Right cardiac atrium (tissue), 5 donors: ENCODE measurements at places on chromosomes 2 and 18.

DNA sequence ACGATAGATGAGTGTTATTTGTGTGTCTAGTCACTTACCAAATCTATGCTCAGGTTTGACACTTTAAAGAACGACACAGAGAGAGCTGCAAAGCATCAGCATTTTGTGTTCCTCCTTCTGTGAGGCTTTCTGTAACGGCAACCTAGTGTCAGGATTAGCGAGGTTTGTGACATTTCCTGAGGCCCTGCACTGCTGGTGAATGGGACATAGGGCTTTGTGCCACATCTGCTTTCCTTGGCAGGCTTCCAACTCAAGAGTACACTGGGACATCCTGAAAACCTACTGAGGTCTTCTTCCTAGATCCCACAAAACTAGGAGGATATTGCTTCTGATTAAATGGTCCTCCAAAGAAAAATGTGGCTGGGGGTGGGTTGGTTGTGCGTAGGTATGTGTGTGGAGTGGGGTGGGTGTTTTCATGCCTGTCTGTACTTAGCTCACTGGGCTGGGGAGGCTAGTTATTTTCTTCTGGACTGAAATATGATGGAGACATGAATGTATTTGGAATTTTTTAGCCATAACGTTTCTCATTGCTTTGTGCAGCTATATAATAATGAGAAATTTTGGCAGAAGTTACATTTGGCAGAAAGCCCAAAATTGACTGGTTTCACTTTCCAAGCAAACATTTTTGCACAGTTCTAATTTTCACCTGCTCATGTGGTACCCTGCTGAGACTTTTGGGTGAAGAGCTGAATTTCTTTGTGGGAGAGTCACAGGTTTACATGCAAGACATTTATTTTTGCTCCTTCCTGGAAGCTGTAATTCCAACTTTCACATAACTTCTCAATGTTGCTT lies 308.4 kb downstream of the XIRP2 start:
- peak; percentile 42 for DNase-seq

DNA sequence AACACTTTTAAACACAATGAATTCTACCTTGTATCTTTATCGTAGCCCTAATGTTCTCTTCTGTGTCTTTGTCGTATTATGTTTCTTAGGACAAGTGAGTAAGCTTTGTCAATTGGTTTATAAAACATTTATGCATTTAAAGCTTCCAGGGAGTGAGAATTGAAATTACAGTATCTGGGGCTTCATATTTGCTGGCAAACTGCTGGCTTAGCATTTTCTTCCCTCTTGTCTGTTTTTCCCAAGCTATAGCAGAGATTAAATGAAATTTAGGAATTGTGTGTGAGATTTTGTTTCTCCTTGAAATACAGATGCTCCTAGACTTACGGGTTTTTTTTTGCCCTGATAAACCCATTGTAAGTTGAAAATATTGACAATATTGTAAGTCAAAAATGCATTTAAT lies 73.3 kb downstream of the FMNL2 start:
- DNase-seq, result no peak

- DNase-seq, result no peak
These were observed 191.5 kb upstream of the ATP5MC3 start for GRCh38 chr2:175372704-175373701.

DNA sequence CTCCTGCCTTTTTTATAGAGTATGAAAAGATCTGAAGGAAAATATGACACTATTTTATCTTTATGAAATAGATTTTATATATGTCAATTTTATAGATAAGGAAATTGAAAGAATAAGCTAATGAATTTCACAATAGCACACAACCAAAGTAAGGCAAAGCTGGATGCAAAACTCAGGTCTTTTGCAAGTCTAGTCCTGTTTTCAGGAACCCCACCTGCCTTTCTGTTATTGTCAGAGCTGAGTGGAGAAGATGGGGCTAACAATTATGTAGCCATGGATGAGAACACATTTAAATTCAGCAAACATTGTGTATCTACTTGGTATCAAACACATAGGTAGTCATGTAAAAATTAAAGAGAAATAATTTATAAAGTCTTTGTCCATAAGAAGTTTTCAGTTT lies 161.5 kb upstream of the ZEB2 start:
- DNase-seq, result no peak

GRCh38 chr2:183079139-183079775 lies 710 bp downstream of the DUSP19 start:
- no peak for DNase-seq

GRCh38 chr2:207932106-207932505 lies 93.2 kb downstream of the PLEKHM3 start:
- DNase-seq, result no peak

DNA sequence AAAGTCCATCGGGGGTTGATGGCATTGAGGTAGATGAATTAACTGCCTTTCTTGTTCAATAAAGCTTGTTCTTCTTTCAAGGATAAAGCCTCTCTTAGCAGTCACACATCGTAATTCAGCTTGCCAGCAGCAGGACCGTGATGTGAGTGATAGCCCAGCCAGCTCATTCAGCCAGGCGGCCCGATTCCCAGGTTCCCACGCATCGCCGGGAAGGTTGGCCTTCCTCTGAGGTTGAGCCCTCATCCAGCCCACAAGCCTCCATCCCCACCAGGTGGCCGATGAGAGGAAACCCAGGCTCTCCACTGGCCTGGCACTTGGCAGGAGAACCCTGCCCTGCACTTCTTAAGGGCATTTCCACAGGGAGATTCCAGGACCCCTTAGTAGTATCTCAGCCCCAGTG lies 4.7 kb downstream of the AGAP1 start:
- no peak for DNase-seq

DNA sequence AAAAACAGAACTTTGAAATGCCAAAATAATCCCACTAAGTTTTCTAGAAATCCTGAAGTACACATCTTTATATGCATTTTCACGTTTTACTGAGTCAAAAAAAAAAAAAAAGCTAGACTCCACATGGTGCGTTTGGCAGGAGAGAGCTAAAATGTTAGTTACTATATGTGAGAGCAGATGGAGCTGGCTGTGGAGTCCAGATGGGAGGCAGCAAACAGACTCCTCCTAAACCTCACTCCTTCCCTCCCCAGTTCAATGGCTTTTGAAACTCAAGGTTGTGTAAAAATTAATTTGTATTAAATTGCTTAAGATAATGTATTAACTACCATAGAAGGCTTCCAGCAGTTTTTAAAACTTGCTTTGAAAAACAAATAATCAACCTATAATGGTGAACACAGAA lies 248.8 kb downstream of the AGPS start:
- DNase-seq, result no peak
